ENCODE measurements at places on chromosomes 13 and 19.
A peak's percentile ranks its signal among the peaks of the same experiment; 100 is the strongest.

- no peak for DNase-seq
These were observed 159.6 kb downstream of the GGACT start for GRCh38 chr13:100428986-100429385.

DNA sequence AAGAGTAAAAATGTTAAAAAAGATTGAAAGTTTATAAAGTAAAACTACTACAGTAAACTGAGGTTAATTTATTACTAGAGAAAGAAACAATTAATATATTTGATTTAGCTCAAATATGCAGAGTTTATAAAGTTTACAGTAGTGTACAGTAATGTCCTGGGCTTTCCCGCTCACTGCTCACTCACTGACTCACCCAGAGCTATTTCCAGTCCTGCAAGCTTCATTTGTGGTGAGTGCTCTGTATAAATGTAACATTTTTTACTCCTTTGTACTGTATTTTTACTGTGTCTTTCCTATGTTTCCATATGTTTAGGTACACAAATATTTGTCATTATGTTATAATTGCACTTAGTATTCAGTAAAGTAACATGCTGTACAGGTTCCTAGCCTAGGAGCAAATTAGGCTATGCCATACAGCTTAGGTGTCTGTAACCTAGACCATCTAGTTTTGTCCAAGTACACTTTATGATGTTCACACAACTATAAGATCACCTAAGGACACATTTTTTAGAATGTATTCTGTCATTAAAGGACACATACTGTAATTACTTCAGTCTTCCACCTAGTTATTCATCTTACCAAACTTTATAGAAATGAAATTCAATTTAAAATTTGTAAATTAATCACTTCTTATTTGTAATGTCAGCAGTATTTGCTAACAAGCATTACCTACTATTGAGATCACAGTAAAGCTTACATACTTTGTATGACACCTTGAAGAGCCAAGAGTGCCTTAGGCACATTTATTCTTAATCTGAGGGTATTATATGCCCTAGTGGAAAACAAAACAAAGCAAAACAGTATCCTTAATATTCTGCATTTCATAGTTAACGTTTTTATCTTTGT is 683.4 kb downstream of the PCDH9 start:
- DNase-seq, result no peak

DNA sequence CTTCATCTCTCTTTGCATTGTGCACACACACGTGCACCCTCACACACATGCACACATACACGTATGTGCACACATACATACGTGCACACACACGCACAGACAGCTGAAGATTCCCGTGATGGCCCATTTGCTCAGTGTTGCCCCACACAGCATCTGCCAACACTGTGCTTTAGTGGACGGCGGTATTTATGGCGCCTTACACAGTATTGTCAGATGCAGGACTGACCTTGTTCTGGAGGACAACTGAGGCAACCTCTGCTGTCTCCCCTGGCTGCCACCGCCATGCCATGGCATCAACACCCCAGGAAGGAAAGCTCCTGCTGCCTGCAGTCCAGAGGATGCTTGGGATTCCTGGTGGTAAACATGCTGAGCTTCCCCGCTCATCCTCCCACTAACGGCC is 316.4 kb downstream of the TEX29 start:
- no peak for DNase-seq

DNA sequence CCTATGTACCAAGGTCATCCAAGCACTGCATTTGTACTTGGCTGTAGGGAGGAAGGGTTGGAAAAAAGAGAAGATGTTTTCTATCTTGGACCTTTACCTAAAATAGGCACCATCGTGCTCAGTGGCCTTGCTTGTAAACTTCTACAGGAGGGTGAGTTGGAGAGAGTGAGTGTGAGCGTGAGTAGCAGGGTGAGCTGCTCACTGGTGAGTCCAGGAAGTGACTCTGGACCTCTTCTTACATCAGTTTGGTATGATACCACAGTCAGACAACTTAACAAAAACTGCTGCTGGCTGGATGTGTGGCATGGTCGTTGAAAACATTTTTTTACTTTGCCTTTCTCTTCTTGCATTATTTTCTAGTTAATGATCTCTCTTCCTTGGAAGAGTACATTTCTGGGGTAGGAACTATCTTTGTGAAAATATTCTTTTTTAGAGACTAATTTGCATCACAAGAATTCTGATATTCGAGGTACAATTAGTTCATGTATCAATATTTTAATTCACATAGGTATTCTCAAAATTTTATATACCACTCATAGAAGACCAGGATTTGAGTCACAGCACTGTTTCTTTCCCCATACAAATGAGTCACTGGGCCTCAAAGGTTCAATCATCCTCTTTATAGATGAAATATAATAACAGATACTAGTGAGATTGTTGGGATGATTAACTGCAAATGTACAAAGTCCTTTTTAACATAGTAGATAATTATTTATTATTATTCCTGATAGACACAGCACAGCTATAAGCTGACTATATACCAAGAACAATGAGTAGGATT is 651 bp downstream of the SERPINE3 start:
- DNase-seq, result no peak

DNA sequence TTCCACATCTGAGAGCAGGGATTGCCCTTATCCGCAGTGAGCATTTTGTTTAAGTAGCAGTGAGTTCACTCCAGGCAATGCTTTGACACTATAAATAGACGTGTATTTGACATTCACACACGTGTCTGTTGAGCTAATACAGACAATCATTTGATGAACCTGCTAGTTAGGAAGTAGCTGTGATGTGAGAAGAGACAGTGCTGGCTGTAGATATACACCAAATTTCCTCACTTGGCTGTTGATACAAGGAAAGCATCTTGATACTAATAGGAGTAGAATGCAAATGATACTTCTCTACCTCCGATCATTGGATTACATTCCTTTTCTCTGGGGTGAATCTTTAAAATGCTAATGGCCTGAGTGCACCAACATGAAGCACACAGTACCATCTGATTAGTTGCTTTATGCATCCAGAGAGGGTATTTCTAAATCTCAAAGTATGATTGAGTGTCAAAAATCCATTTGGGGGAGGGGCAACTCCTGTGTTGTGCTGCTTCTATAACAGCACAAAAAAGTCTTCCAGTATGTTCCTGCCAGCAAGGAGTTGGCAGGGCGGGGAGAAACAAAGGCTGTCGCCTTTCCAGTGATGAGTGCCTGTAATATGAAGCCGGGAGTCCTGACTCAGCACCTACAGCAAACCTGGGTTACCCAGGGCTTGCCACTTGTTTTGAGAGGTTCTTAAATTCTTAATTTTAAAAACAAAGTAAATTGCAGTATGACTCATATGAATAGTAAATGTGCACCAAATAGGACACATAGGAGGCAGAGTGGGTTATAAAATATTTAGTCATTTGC is 7.0 kb downstream of the CUL4A start:
- no peak for DNase-seq

DNA sequence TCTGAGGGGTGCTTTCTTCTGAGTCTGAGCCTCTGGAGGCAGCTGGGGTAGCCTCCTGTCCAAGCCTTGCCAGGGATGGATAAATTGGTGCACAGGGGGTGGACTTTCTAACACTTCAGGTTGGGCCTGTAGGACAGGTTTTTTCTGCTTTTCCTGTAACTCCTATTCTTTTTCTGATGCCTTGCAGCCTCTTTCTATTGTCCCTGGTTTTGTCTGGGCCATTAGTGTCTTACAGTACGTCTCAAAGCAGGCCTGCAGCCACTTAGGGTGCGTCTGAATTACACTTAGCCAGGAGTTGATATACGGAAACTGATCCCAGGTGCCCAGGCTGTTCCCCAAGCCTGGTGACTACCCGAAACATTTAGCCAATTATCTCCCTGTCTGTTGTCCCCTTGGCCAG is 213.3 kb upstream of the HTR2A start:
- DNase-seq, result no peak

GRCh38 chr13:28505543-28506135 is 10.7 kb upstream of the FLT1 start:
- DNase-seq, result no peak

DNA sequence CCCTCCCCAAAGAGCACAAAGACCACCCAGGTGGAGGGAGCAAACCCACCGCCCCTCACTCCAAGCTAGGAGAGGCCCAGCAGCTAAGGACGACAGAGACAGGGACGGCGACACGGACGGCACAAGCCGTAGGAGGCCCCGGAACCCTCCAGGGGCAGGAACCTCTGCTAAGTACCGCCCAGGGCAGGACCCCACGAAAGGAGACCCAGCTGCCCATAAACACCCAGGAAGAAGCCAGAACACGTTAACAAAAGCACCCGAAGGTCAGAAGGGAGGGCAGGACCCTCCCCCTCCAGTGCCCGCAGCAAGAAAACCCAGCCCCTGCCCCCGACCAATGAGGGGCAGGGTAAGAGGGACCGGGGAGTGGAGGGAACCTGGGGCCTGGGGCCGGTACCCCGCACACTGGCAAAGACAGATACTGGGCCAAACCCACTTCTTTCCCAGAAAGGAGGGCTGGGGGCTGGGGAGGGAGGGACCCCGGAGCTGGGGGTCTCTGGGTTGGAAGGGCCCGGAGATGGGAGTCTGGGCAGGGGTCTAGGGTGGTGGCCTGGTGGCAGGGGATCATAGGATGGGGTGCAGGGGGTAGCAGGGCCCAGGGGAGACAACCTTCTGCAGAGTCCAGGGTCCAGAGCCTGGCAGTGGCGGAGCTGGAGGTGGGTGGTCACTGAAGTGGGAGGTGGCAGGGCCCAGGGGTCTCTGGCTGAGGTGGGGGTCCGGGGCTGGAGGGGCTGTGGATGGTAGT is 2.4 kb downstream of the BTBD2 start:
- DNase-seq, result no peak

DNA sequence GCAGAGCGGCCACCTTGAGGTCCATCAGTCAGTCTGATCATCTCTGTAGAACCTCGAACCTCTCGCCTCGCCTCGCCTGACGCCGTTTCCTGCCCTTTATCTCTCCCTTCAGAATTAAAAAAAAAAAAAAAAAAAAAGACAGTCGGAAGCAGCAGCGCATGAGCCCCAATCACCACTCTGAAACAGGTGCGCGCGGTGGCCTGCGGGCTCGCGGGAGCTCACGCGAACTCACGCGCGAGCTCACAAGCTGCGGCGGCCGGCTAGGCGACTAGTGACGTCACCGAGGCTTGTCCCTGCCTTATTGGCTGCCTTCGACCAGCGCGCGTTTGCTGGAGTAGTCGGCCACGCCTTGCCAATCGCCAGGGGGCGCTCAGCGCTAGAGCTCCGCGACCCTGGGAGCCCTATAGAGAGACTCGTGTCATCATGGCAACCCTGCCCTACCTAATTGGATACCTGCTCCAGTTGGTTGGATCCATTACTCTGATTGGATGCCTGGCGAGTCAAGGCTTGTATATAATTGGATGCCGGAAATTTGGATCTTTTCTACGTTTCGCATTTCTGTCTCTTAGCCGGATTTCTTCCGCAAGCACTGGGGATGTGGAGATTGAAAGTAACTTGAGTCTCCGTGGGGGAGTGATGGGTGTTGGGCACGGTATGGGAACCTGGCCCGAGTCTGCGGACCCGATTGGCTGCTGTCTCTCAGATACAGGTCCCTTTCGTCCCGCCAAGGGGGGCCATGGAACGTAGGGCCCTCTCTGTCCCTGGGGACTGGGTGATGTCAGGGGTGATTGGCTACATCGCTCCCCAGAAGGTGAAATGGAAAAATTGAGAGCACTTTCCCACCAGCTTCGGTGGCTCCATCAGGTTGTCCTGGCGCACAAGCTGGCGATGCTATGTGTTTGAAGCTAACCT is 31.6 kb downstream of the SYT3 start:
- peak; percentile 86 for DNase-seq

GRCh38 chr19:35153701-35154524 is 622 bp upstream of the FXYD5 start:
- DNase-seq, result no peak

- DNase-seq, result no peak
These were observed 507.9 kb downstream of the UQCRFS1 start for GRCh38 chr19:28705008-28705407.

GRCh38 chr13:44266772-44267171 is 106.9 kb upstream of the SERP2 start:
- DNase-seq, result no peak

GRCh38 chr13:23966691-23967615 is 69.7 kb upstream of the C1QTNF9B start:
- DNase-seq, result no peak

- DNase-seq, result no peak
These were observed 130.5 kb downstream of the PAN3 start for GRCh38 chr13:28268800-28269223.

- no peak for DNase-seq
These were observed 1.8 kb downstream of the LIN37 start for GRCh38 chr19:35750167-35750566.

DNA sequence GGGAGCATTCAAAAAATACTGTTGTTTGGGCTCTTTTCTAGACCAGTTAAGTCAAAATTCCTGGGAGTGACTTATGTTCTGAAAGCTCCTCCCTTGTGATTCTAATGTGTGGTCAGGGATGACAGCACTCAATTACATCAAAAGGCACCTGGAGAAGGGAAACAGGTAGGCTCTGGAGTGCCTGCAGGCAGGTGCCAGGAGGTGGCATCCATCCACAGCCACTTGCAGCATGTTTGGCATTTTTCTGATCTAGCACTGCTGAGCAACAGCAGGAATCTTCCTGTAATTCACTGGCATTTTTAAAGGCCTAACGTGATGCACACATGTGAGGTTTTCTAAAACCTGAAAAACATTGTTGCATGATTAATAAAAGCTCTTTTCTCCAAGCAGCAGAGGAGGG is 94.6 kb downstream of the CCNA1 start:
- DNase-seq, result no peak

DNA sequence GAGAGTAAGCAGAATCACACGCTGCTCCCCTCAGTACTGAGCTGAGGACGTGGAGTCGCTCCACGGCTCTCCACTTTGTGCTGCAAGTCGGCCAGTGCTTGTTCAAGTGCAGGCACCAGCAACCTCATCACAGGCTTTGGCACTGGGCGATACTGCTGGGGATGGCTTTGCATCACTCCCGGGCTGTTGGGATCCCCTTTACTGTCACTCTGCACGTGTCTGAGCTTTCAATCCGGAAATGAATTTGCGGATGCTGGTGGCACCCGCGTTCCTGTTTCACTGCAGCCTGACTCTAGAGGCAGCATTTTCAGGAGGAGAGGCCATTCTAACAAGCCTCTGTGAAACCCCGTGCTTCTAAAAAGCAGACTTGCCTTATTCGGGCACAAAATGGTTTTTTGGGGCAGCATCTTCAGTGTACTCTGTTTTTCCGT is 19.1 kb downstream of the SMARCA4 start:
- DNase-seq, result no peak

GRCh38 chr13:86188170-86188569 is 389.0 kb upstream of the SLITRK6 start:
- DNase-seq, result no peak

DNA sequence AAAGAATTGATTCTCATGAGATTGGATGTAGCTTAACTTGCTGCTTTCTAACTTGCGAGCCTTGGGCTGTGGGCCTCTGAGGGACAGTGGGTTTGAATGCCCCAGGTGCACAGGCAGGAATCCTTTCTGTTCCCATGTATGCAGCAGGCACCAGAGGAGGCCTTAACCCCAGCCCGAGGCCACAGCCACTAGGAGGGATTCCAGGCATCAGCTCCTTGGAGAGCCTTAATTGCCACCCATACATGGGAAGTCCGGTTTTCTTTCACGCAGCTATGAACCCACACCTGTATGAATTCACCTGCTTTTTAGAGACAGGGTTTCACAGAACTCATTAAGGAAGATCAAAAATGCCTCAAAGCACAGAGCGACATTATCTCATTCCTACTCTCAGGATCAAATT is 117.9 kb downstream of the CRYL1 start:
- no peak for DNase-seq

GRCh38 chr19:55519451-55520311 is 17.3 kb downstream of the SBK2 start:
- no peak for DNase-seq
